ENCODE measurements at places on chromosomes 1 and 21.

DNA sequence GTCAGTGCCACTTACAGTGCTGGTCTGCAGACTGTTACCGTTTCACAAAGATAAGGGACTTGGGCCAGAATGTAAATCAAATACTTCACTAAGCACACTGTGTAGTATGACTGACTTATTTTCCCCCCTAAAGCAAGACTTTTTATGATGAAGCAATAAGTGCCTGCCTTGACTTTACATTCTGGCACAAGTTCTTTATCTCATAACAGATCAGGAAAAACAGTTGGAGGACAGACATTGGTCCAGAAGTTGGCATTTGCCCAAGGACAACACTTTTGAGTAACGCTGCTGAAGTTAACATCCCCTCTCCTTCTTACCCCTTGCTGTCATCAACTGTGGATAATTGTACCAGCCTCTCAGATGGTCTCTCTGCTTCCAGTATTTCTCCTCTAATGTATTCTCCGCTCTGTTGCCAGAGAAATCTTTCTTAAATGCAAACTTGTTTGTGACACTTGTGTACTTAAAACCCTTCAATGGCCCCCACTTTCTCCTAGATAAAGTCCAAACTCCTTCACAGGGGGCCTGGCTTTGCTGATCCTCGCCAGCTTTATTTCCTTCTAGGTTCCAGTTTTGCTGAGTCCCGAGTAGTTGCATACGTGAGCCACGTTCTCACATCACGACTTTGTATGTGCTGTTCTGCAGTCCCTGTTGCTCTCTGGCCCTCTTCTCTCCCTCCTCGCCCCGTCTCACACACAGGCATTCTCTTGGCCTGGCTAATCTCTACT, 45.7 kb downstream of the S1PR1 start:
- no peak for DNase-seq

DNA sequence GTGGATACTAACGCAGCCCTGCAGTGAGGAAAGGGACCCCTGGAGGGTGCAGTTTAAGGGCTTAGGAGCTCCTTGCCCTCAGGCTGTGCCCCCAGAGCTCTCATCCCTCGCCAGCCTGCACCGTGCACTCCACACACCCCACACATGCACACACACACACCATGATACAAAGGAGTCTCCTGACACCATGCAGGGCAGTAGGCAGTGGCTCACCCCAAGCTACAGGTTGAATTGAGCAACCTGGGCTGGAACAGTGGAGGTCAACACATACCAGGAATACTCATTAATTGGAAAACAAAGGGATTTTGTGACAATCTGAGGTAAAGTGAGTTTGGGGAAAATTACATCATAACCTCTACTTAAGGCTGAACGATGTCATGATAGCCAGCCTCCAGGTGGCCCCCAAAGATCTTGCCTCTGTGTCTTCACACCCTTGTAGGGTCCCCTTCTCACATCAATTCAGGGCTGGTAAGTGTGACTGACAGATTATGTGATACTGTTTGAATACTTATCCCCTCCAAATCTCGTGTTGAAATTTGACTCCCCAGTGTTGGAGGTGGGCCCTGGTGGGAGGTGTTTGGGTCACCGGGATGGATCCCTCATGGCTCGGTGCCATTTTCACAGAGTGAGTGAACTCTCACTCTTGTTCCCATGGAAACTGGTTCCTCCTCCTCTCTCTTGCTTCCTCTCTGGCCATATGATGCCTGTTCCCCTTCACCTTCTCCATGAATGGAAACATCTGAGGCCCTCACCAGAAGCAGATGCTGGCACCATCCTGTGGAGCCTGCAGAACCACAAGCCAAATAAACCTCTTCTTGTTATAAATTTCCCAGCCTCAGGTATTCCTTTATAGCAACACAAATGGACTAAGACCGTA, 111.0 kb upstream of the RAB4A start:
- DNase-seq = no peak

DNA sequence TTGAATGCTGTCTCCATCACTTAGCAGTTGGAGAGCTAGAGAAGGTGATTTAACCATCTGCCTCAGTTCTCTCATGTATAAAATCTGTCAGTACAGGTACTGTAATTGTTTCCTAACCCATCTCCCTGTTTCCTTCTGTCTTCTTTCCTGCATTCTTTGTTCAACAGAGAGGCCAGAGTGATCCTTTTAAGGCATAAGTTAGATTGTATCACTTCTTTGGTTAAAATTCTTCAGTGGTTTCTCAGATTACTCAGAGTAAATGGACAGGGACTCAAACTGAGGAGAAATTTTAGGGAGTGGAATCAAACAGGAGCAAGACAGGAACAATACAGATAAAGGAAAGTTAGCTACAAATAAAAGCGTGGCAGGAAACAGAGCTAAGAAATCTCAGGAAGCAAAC, 45.2 kb upstream of the SSX2IP start:
- peak; percentile 54 for DNase-seq

DNA sequence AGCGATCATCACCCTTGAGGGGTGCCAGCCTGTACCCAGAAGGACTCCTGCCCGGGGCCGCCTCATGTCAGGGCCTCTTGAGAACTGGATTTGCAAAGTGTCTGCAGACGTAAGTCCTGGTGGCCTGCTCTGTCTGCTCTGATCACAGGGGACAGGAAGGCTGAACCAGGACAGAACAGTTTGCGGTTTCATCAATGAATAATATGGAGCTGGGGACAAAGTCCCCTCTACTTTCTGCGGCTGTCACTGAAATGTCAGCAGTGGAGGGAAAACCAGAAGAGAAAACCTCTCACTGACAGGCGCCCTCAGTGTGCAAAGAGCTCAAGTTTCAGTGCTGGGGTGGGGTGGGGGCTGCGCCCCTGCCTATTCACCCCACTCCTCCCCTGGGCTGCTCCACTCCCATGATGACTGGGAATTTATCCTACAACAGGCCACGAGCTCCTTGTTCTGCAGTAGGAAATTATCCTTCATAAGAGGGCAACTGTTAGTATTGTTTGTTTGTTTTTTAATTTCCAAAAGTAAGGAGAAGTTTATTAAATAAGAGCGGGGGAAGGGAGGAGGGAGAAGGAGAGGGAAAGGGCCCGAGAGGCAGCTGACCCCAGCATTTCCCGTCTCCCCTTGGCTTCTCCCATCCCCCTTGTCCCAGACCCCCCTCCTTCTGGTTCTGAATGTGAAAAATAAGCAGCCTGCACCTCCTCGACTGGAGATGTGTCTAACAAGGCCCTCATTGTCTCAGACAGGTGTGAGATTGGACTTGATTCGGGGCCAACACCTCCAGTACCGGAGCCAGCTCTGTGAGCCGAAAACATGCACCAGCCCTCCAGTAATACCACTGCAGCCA, 149.2 kb downstream of the CLIC6 start:
- DNase-seq = no peak

DNA sequence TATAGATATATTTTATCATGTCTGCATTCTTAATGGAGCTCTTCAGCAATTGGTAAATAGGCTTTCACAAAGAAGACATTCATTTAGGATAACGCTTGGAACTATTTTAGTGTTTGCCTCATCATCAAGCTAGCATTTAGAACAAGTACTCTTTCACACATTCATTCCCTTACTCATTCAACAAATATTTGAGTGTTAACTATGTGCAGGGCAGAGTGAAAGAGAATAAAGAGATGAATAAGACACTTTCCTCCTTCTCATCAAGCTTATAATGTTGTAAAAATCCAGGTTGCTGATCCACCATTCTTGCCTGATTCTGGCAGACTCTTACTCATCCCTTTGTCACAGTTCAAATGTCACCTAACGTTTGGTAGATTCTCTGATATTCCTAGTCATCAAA, 386.3 kb upstream of the BEND5 start:
- DNase-seq = no peak

DNA sequence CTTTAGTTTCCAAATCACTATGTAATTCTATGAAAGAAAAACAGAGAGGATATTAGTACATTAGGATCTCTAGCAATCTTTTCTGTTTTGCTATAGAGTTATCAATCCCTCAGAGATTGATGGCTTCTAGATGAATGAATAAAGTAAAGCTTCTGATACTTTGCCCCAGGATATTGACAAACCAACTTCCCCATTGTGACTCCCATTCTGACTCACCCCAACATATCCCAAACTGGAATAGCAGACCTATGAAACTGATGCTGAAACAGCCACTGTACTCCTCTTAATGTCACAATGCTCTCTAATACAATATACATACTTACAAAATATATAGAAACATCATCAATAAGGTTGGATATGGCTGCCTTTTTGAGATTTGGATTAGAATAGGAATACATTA, 442.1 kb upstream of the NR5A2 start:
- DNase-seq = no peak

GRCh38 chr1:229952670-229953520, 114.1 kb upstream of the GALNT2 start:
- no peak for DNase-seq

GRCh38 chr1:27005648-27006496, 6.8 kb downstream of the TENT5B start:
- peak; percentile 31 for DNase-seq

GRCh38 chr1:147497826-147498225, 43.5 kb upstream of the BCL9 start:
- no peak for DNase-seq

DNA sequence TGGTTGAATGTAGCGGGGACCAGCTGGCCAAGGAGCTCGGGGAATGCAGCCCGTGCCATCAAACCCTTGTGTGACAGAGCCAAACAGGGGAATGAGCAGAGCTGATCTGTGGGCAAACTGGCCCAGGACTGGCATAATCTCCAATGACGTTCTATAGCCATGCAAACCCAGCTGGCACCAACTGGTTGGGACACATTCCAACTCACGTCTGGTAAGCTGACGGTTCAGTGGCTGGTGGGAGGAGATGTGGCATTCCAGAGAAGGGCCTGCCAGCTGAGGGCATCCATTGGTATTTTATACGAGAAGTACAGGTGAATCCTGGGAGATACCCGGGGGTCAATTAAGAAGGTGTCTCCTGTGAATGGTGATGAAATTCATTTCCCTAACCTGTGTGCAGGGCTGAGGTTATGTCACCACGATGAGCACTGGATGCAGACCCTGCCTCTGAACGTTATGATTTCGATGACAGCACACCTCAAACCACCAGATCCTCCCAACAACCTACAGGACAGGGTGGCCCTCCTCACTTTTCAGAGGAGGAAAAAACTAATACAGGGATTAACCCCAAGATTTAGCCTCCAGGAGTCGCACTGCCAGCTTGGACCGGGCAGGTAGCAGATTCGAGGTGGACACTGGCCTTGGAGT, 39.0 kb upstream of the RUNX3 start:
- no peak for DNase-seq

GRCh38 chr21:33936301-33937038, 20.9 kb upstream of the ATP5PO start:
- no peak for DNase-seq

DNA sequence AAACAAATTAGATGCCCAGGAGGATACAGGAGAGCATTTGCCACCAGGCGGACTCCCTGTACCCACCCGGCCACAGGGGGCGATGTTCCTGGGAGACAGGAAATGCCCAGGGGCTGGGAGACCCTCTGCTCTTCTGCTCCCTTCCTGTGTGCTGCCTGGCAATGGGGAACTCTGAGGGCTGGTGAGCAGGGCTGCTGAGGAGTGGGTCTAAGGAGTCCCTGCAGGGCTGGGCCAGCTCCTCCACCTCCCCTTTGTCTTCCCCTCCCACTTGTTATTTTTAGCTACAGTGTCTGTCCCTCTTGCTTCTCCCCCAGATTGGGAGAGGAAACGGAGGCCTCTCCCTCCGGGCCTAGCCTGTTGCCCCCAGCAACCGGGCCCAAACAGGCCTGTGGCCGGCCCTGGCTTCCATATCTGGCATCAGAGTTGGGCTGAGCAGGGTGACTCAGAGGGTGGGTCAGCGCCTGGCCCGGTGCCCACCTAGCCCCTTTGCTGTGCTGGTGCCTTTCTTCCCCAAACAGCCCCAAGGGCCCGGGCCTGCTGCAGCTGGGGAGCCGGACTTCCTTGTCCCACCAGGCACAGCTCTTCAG, 11.6 kb downstream of the LMNA start:
- DNase-seq = peak; percentile 98

GRCh38 chr1:23325393-23325792, 18.7 kb downstream of the HNRNPR start:
- no peak for DNase-seq

- no peak for DNase-seq
These were observed 184.5 kb downstream of the CHRM3 start for GRCh38 chr1:239570878-239571277.

GRCh38 chr1:224684979-224685425, 68.9 kb downstream of the CNIH3 start:
- no peak for DNase-seq
